ENCODE measurements at places on chromosomes 1 and 21.

GRCh38 chr1:22204989-22205913, 62.4 kb upstream of the WNT4 start:
- no peak for DNase-seq

- no peak for DNase-seq
Measured at GRCh38 chr1:116677474-116678062, 10.0 kb upstream of the IGSF3 start.

GRCh38 chr1:154406572-154406879, 1.4 kb downstream of the IL6R start:
- DNase-seq, result no peak

DNA sequence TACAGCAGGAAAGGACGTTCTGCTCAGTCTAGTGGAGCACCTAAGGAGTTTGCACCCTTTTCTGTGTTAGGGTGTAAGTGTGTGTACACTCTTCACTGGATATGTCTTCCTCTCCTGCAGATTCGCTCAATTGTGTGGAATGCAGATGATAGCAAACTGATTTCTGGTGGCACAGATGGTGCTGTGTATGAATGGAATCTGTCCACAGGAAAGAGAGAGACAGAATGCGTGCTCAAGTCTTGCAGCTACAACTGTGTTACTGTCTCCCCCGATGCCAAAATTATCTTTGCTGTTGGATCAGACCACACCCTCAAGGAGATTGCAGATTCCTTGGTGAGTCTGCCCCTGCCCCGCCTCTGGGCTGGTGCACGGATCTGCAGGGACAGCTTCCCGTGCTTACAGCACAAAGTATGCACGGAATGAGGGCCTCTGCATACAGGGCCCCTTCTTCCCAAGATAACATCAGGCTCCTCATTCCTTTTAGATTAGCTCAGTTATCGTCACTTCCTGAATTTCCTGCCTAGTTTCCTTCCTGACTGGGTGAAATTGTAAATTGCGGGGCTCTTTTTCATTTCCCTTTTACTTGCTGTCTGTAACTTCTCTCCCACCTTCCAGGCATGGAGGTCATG, 34.6 kb downstream of the CFAP57 start:
- DNase-seq, result peak; percentile 63

- DNase-seq, result no peak
Measured at GRCh38 chr1:2145946-2146835, 48.4 kb downstream of the FAAP20 start.

DNA sequence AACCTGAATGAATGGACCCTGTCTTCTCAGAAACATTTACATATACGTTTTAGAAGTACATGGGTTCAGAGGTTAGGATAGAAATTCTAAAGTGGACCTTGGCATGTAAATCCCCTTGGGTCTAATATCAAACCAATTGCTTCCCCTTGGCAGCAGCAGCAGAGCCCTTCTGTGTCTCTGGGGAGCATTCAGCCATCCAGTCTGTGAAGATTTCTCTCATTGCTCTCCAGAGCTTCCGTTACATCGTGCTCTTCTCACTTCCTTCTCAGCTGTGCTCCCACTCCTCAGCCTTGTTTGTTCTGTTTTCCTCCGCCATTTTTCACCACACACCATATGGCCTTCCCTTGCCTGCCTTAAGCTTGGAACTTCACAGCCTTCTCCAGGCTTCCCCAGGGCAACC, 61.5 kb upstream of the ATP1B1 start:
- no peak for DNase-seq

- DNase-seq, result no peak
Measured at GRCh38 chr1:119868176-119868575, 28.1 kb downstream of the ADAM30 start.

- DNase-seq, result no peak
Measured at GRCh38 chr1:238143038-238143437, 252.3 kb upstream of the ZP4 start.

DNA sequence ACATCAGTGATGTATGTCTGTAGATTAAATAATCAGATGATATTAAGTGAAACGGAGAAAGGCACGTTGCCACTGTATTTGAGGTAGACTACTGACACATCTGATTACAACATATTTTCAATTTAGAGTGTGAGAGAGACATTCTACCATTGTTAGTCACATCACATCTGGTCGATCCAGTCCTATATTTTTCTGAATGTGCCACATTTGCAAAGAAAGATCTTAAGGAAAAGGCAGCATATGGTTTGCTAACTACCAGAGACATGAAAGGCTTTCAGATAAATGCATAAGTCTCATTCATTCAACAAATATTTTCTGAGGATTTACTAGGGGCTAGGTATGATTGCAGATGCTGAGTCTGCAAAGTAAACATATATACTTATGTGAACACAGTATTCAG, 114.3 kb upstream of the RUNX1 start:
- DNase-seq, result no peak

GRCh38 chr1:36885540-36886357, 148.6 kb downstream of the GRIK3 start:
- no peak for DNase-seq

DNA sequence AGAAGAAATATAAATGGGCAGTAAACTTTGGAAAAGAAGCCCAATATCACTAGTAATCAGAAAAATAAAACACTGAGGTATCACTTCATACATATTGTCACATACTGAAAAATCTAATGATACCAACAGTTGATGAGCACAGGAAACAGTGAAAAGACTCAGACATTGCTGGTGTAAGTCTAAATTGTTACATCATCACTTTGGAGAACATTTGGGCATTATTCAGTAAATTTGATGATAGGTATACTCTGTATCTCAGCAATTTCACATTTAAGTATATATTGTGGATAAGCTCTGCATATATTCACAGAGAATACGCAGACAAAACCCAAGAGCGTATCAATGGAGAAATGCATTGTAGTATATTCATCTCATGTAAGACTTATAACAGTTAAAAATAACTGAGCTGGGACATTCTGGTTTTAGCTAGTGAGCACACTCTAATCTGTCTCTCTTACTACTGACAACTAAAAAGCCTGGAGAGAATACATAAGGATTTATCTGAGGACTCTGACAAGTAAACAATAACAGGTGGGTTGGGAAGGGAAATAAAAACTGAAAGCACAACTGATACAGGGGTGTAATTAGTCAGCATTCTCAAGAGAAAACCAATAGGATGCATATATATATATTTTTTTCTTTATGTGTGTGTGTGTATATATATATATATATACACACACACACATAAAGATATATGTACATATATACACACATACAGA, 212.7 kb upstream of the JUN start:
- no peak for DNase-seq

GRCh38 chr1:11653861-11654136, 430 bp downstream of the FBXO2 start:
- DNase-seq, result no peak

GRCh38 chr21:42493109-42494060, 2.6 kb downstream of the RSPH1 start:
- DNase-seq, result no peak

DNA sequence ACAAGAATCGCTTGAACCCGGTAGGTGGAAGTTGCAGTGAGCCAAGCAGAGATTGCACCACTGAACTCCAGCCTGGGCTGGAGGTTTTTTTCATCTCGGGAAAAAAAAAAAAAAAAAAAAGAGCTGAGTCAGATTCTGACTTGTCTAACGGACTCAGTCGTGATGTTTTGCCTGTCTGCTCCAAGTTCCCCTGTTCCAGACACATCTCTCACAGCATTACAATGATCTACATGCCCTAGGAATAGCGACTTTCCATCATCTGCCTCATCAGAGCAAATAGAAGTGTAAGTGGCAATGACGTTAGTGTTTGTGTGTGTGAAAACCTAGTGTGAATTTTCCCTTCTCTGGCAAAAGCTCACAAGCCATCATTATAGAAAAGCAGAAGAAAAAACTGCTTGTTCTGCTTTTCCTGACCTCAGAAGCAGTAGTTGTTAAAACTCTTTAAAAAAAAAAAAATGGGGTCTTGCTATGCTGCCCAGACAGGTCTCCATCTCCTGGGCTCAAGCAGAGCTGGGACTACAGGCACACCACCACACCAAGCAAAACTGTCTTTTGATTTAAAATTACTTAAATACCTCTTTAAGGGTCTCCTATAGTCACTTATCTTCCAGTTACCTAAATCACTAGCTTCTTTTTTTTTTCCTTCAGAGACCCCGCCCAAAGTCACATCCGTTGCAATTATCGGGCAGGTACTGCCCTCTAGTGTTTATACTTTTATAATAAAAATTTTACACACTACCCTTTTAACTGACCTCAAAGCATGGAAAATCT, 37.3 kb downstream of the PLEKHO1 start:
- DNase-seq, result no peak

GRCh38 chr21:42454786-42455185, 41.2 kb downstream of the RSPH1 start:
- DNase-seq, result no peak

GRCh38 chr1:30423570-30423969, 299.8 kb downstream of the MATN1 start:
- no peak for DNase-seq

DNA sequence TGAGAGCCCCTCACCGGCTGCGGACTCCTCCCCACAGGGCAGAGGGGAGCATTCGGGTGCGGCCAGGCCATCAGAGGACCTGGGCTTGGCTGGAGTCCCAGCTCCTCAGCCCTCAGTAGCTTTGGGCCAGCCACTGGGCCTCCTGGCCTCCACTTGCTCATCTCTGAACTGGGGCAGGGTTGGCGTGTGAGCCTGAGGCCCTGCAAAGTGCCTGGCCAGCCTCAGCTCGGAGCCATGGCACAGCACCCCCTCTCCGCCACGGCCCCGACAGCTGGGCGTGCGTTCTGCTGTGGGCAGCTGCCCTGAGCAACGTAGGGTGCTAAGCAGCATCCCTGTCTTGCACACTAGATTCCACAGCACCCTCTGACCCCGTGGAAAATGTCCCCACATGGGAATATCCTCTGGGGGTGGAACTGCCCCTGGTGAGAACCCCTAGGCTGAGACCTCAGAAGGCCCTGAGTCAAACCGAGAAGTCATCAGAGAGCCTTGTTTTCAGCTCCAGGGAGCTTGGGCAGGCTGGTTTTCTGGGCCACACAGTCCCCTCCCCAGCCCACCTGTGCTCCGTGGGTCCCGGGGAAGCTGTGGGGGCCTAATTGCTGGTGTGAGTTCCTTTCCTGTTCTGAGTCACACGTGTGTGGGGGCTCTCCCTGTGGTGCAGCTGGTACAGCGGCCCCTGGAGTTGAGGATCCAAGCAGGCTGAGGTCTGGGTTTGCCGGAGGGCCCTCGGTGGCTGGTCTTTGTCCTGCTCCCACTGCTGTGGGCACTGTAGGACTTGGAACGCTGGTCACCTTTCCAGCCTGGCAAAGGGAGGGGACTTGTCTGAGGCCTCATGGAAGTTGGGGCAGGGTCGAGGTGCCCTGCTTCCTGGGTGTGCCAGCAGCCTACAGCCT, 24.5 kb downstream of the TP73 start:
- DNase-seq, result no peak
